ENCODE measurements at places on chromosomes 2 and 18. TPM values are rescaled to one million over a fixed set of nuclear protein-coding genes. Genes with fewer than 3 reads are reported as not detected.

The STEAP3 gene
- 15.4 TPM for total RNA-seq

The SERPINB3 gene
- not detected for total RNA-seq

The WDR54 gene
- 28.6 TPM for total RNA-seq

The RNPEPL1 gene
- total RNA-seq: 7.7 TPM

The INPP4A gene
- total RNA-seq: 32.4 TPM

The CNNM4 gene
- total RNA-seq: 2.3 TPM

The ACVR2A gene
- total RNA-seq: 29.6 TPM

The ICOS gene
- total RNA-seq: not detected

The IFT172 gene
- 32.3 TPM for total RNA-seq

The HOXD10 gene
- total RNA-seq: not detected

The SRD5A2 gene
- total RNA-seq: not detected

The NOSTRIN gene
- 0.09 TPM for total RNA-seq

The ZNF804A gene
- total RNA-seq: 4.7 TPM

The NEU2 gene
- total RNA-seq: not detected

The PPP1R1C gene
- total RNA-seq: 0.47 TPM

The DDX1 gene
- 70.0 TPM for total RNA-seq

The TNFAIP6 gene
- 37.2 TPM for total RNA-seq

The LIMS4 gene
- 0.77 TPM for total RNA-seq

The COL5A2 gene
- total RNA-seq: 203 TPM

The KLHL30 gene
- 0.09 TPM for total RNA-seq

All from bronchial smooth muscle cell (primary cell).